ENCODE measurements at places on chromosomes 1 and 21.
A peak's percentile ranks its signal among the peaks of the same experiment; 100 is the strongest.

- DNase-seq, result no peak
Measured at GRCh38 chr21:42079008-42079938, 8.2 kb downstream of the UMODL1 start.

DNA sequence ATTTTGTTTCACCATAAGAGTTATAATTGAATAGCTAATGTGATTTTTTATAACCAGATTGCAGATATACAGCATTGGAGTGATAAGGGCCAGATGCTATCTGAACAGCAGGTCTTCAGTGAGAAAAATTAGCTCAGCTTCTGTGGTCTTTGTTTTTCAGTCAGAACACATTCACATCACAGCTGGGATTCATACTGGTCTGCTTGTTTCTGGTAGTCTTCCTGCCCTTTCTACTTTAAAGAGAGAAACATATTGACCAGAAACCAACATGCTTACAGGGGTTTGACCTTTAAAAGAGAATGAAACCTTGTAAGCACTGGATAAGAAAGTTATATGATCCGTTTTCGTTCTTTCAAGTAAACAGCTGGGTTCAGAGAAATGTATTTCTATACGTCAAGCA lies 213.7 kb upstream of the TMPRSS15 start:
- DNase-seq, result no peak

GRCh38 chr1:22024485-22025367 lies 23.3 kb downstream of the CELA3A start:
- DNase-seq, result no peak

DNA sequence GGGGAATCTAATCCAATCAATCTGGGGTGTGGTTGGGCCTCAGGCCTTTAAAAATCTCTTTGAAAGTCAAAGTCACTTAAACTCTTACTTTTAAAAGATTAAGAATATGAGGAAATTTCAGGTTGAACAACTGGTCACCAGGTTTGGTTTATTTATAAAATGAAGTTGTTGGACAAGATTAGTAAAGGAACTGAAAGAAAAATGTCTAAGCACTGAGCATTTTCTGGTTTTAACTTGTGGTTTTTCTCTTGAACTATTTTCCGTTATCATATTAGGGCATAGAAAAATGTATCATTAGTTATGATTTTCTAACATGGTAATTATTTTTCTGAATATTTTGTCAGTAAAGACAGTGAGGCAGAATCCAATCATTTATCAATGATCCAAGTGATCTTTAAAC lies 49.6 kb downstream of the RGS2 start:
- no peak for DNase-seq

- DNase-seq, result peak; percentile 79
Measured at GRCh38 chr1:42962641-42963377, 4.1 kb upstream of the SLC2A1 start.

DNA sequence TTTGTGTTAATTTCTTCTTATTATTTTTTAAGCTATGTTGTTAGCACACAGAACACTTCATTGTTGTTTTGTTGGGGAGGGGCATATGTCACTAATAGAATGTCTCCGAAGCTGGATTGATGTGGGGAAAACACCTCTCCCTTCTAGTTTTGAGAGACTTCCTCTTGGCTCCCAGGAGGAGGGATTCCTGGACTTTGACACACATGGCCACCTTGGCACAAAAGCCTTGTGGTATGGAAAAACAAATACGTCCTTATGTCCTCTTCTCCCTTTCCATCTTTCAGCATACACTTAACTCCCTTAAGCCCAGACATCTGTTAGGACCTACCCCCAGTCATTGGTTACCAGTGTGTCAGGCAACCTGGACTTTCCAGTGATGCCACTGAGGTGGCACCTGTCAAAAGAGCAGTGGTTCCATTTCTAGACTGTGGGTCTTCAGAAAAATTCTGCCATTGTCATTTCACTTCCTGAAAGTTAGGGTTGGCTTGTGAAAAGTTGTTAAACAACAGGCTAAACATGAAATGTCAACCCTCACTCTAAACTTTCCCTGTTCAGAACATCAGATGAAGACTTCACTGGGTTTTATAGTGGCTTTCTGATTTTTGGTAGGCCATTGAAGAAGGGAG lies 12.5 kb upstream of the ABCB10 start:
- DNase-seq, result no peak

Data from vagina (tissue), 2 donors.